T-cell (primary cell): ENCODE measurements at places on chromosomes 1 and 21.

DNA sequence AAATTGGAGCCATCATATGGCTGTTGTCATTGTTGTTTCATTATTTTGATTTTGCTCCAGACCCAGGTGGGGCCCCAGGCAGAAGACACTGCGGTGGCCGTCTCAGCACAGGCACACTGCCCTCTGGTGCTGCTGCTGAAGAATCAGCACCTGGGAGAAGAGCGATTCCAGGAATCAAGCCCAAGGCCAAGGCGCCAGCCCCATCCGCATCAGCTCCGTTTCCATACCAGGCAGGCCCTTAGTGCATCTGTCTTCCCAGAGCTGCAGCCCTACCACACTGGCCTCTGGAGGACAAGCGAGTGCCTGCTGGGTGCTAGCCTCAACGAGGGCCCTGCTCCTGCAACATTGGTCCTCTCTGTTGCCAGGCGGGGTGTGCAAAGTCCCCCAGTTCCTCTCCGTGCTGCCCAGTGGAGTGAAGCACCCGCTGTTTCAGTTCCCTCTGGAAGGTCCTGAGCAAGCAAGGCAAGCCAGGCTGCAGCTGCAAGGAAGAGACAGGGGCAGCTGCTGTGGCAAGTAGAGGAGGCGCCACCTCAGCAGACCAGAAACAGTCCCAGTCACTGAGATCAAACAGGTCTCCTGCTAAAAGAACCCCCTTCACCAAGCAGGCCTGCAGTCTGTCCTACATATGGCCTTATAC is 5.2 kb downstream of the GRIK3 start:
- DNase-seq: no peak

GRCh38 chr1:97093741-97094140 is 372.2 kb downstream of the PTBP2 start:
- DNase-seq: no peak

GRCh38 chr1:29644812-29645211 is 408.5 kb downstream of the PTPRU start:
- DNase-seq: no peak

GRCh38 chr1:34433099-34433498 is 256.4 kb downstream of the C1orf94 start:
- DNase-seq: no peak

DNA sequence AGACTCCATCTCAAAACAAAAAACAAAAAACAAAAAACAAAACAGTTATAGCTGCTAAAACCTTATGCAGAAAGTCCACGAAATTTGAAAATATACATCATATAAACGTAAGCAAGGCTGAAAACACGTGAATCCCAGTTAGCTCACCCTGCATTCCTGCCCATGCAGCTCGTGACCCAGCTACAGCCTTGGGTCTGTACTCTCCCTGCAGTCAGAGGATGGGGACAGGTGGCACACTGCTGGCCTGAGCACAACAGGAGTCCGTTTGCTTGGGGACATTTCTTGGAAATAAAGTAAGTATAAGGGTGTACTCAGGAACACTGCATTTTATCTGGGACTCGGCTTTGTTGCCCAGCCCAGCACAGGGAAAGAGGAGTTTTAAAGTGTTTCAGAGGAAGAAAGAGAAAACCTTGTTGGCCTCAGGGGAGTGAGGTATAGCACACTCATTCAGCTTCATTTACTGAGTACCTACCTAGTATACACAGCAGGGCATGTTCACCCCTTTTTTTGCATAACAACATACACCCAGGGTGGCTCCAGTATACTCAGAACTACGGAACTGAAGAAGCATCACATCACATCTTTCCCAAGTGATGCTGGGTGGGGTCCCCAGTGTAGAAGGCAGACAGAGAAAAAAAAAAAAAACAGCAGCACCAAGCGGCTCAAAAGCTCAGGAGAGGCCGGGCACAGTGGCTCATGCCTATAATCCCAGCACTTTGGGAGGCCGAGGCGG is 44.1 kb downstream of the CAPZB start:
- no peak for DNase-seq

GRCh38 chr1:14205066-14205465 is 393.4 kb upstream of the KAZN start:
- DNase-seq: no peak

DNA sequence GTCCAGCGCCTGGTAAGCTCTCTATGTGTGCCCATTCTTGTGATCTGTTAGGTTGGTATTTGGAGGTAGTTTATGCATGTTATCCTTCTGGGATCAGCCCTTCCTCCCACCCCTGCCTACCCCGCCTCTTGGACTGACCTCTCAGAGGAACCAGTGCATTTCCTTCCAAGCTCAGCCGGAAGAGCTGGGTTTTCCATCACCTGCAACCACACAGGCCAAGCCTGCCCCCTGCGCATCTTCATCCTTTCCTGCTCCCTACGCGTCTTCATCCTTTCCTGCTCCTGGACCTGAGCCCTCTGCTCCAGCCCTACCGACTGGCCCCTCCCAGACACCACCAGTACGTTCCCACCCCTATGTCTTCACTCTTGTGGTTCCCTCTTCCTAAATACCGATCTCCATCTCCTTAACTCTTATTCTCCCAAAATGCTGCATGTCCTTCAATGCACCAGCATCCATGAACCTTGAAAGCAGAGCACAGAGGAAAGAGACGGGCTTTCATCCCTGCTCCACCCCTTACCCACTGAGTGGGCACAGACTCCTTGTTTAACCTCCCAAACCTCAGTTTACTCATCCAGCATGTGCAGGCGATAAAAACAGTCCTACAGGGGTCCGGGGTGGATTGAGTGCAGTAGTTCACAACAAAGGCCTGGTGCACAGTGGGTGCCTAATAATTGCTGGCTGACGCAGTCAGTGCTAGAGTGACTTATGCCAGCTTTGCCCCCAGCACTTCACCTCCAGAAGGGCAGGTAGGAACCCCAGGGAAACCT is 526.3 kb downstream of the MATN1 start:
- no peak for DNase-seq
